ENCODE measurements at places on chromosomes 4 and X.

DNA sequence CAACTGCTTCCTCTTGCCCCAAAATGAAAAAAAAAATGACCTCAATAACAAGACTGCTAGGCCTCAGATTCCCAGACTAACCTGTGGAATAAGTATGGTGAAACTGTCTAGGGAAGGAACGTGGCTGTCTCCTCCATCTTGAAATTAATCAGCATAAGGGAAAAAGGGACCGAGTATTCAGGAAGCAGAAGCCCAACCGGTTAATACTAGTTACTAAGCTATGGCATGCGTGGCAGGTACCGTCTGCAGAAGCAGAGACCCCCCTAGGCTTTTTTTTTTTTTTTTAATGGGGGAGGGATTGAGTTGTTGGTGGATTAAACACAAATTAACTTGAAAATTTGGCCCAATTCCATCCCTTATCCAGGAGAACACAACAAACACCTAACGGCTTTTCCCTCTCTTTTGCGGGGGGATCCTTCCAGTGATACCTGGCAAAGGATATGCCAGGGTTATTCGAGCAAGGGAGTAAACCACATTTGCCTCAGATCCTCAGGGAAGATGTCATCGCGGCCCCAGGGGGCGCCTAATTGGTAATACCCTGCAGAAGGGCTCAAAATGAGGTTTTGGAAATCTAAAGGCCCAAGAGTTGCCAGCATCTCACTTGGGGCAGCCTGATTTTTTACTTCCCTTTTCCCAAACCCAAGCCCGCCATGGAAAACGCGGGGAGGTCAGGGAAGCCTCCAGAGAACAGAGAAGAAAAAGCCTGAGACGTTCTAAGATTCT, 893 bp downstream of the RLIM start:
- DNase-seq, result no peak

DNA sequence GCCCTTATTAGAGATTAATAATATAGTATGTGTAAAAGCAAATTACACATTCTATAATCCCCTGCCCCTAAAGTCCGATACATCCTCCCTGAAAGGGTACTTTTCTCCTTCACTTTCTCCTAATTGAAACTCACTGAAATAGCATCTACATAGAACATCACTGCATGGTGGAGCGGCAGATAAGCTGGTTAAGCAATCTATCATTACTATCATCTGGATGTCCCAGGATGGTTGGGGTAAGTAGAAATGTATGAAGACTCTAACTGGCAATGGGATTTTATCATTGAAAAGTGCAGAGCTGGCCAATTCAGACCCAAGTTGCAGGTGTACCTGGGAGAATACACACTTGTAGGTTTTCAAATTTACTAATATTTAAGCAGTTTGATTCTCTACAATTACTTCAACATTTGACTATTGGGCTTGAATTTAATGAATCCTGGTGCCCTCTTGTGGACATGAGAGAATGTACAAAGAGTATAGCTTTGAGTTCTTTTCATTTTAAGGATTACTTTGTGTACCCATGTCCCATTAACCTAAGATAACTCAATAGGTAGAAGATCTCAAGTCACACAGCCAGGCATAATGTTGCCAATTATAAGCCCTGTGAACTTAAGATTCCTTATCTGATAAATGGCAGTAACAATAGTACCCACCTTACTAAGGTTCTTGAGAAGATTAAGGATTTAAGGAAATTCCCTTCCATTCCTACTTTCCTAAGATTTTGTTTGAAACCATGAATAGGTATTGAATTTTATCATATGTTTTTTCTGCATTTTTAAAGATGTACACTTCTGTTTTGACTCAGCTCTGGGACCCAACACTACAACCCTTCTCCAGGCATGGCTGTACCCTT, 69.8 kb downstream of the SHROOM3 start:
- DNase-seq, result no peak

GRCh38 chrX:37287741-37288444, 61.3 kb upstream of the PRRG1 start:
- DNase-seq, result no peak

DNA sequence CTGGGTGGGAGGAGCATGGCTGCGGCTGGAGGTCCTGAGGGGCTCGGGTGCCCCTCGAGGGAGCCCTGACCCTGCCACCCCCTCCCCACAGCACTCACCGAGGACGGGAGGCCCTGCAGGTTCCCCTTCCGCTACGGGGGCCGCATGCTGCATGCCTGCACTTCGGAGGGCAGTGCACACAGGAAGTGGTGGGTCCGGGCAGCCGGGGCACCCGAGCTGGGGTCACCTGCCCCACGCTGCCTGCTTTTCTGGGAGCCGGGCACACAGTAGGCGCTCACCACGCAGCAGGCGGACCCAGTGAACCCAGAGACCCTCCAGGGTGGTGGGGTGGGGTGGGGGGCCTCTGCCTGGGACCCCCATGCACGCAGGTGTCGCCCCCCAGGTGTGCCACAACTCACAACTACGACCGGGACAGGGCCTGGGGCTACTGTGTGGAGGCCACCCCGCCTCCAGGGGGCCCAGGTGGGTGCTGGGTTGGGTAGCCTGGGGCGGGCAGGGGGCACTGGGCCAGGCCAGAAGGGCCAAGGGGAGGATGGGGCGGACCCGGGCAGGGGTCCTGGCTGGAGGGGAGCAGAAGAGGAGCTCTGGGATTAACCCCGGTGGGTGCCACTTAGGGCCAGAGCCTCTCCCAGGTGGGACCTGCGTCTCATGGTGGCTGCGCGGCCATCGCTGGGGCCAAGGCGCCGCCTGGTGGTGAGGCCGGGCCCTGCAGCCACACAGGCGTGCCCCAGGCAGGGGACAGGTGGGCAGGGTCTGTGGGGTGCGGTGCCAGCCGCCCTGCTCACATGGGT, 1.4 kb downstream of the HGFAC start:
- DNase-seq, result peak; percentile 76

GRCh38 chrX:40465735-40466551, 114.8 kb upstream of the ATP6AP2 start:
- DNase-seq, result no peak

- DNase-seq, result no peak
Measured at GRCh38 chr4:151702256-151702655, 58.6 kb downstream of the GATB start.

GRCh38 chrX:19566359-19567222, 51.3 kb upstream of the MAP3K15 start:
- peak; percentile 56 for DNase-seq

DNA sequence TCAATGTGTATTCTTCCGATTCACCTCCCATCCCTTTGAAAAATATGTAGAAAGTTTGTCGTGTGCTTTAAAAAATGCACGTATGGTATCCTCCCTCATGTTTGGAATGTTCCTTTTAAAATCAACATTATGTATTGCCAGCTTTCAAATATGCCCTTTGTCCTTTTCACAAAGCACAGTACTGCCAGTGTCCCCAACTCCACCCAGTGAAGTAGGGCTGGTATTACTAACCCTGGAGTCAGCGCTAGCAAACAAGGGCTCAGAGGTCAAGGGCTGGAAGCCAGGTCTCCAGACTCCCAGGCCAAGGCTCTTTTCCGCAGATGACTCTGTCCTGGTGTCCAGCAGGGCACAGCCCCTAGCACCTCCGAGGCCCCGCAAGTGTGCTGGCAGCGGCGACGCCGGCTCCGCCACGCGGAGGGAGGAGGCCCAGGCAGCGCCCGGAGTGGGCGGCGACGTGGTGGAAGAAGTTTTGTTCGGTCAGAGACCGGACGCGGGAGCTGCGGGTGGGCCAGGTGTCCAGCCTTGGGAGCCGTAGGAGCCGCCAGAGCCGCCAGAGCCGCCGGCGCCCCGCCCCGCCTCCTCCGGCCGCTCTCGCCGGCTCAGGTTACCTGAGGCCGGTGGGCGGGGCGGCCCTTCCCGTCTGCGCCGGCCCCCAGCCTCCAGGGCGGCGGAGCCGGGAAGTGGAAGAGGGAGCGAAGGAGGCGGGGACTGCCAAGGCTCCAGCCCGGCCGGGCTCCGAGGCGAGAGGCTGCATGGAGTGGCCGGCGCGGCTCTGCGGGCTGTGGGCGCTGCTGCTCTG, at the start of gene IL13RA1:
Gene IL13RA1 (plus strand): TSS at position 720 of the 799 bp plus-strand sequence. CDS start 33 bp downstream, at position 753.
- DNase-seq, result peak; percentile 31

GRCh38 chrX:105648732-105649131, 173.6 kb upstream of the NRK start:
- no peak for DNase-seq

DNA sequence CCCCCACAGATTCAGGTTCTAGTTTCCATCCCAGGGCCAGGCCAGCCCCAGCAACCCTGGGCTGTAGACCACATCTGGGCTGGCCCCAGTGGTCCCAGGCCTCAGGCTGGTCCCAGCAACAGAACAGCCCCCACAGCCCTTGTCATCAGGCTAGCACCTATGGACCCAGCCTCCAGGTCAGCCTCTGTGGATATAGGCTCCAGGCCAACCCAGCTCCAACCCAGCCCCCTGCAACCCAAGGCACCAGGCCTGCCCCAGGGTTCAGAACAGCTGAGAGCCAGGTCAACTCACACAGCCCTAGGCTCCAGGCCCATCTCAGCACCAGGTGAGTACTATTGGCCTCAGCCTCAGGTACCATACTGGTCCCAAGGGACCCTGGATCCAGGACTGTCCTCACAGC, 155.3 kb downstream of the PWWP3B start:
- DNase-seq, result no peak

- DNase-seq, result no peak
Measured at GRCh38 chrX:93538575-93538974, 134.8 kb downstream of the NAP1L3 start.

GRCh38 chr4:89140168-89140759, 28.9 kb downstream of the TIGD2 start:
- no peak for DNase-seq

- no peak for DNase-seq
Measured at GRCh38 chr4:151908201-151908600, 147.4 kb upstream of the GATB start.

- no peak for DNase-seq
Measured at GRCh38 chr4:123812066-123812390, 415.4 kb downstream of the SPRY1 start.

DNA sequence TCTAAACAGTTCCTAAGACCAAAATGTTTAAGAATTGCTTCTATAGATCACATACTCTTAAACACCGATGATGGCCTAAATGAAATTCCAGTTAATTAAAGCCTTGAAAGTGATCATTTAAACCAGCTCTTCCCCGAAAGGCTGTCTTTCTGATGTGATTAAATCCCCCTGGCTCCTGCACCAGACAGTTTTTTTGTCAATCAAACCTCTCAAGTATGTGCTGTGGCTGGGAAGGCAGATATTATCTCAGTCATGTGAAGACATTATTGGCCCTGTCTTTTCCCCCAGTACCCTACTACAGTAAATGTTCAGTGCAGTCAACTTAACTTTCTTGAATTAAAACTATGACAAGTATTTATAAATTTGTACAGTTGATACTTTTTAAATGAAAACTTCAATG, 121.0 kb upstream of the MYOZ2 start:
- DNase-seq, result no peak

GRCh38 chrX:68286076-68286475, 147.2 kb downstream of the OPHN1 start:
- no peak for DNase-seq

GRCh38 chr4:48074657-48075056, 58.1 kb downstream of the NIPAL1 start:
- DNase-seq, result no peak

DNA sequence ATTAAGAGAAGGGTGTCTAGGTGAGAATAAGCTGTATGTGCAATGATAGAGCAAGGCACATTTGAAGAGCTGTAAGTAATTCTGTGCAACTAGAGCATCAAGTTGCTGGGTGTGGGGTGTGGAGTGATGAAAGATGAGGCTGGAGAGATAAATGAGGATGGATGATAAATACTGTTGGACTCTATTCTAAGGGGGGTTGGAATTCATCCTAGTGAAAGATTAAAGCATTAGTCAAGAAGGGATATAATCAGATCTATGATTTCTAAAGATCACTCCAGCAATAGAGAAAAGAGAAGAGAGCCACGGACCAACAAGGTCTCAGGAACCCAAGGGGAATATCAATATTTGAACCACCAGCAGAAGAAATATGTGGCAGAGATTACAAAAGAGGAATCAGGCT, 415.0 kb upstream of the RPS6KA3 start:
- DNase-seq, result no peak

DNA sequence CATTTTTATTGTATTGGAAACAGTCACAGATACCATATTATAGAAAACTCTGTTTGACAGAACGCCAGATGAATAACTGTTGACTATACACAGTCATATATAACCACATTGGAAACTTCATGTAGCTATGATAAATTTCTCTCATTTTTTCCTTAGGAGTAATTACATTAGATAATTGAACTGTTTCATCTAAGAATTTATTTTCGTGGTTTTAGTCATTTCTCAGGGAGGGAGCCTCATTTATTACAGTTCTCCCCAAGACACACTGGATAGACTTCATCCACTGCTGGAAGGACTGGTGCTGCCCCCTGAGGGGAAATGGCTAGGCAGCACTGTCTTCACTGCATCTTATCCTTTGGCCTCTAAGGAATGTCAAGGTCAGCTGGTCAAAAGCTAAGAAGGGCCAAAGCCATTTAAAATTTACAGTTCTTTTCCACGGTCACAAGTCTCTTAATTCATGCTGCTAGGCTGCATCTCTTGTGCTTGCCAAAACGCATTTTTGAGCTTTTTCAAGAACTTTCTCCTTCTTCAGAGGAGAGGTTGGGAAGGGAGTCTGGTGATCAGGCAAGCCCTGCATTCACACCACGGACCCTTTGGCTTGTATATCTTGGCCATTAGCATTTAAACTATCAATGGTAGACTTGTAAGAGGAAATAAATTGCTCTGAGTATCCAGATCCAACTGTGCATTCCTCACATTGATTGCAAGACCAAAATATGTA, 145.1 kb downstream of the CBR4 start:
- no peak for DNase-seq

DNA sequence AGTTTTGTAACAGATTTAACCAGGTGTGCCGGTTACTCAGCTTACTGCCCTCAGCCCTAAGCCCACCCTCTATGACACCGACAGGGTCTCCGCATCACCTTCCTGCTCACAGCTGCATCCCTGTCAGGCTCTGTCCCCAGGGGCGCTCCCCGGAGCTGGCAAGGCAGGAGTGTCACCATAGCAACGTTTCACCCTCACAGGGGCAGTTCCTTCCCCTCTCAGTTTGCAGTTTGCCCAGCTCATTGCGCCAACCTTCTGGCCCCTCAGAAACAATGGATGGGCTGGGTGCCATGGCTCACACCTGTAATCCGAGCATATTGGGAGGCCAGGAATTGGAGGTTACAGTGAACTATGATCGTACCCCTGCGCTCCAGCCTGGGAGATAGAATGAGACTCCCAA, 42.6 kb downstream of the RGS12 start:
- DNase-seq, result no peak

GRCh38 chr4:28146191-28146590, 1285.5 kb downstream of the STIM2 start:
- no peak for DNase-seq

DNA sequence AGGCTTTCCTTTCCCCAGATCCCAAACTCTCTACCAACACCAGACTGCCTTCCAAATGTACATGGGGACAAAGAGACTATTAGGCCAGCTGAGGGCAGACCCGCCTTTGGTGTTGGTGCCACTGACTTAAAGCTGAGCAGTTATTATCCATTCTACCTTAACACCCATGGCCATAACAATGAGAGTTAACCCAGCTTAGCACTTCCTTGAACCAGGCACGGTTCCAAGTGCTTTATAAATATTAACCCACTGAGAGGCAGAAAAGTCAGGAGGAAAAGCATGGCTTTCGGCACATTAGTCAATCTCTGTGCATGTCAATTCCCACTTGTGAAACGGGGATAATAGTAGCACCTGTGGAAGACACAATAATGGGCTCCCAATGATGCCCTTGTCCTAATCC, 243.1 kb upstream of the ANXA3 start:
- DNase-seq, result no peak
